Stimulated activated CD4-positive, alpha-beta T cell treated with anti-CD3 and anti-CD28 coated beads, TNF-alpha, amount 100 ng/mL, for 48 hours (primary cell): ENCODE measurements at places on chromosomes 3 and 15.

- DNase-seq, result no peak
These were observed 355.1 kb downstream of the NAALADL2 start for GRCh38 chr3:175214216-175214615.

- DNase-seq, result no peak
These were observed 30.1 kb downstream of the SH3GL3 start for GRCh38 chr15:83477172-83477807.

DNA sequence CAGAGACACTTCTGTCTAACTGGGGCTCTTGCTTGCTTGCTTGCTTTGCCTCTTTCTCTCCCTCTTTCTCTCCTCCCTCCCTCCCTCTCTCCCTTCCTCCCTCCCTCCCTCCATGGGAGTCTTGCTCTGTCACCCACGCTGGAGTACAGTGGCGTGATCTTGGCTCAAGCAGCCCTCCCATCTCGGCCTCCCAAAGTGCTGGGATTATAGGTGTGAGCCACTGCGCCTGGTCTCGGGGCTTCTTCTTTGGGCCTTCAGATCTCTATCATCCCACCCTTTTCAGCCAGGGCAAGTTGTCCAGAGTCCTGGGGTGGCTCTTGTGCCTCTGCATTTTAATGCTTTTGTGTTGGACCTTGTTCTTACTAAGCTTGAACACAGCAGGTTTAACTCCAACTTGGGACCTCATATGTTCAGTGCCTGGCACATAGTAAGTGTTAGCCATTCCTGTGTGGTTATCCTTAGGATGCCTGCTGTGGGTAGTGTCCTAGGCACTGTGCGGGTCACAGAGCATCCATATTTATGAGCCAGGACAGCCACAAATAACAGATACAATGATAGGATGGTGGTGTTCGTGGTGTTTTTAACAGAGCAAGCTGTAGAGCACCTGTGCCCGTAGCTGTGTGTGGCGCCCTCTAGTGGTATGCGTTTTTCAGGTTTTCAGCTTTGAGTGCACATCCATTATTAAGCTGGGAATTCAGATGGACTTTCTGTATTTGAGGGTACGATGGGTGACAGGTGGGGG is 75.1 kb downstream of the CCK start:
- DNase-seq, result peak; percentile 24

DNA sequence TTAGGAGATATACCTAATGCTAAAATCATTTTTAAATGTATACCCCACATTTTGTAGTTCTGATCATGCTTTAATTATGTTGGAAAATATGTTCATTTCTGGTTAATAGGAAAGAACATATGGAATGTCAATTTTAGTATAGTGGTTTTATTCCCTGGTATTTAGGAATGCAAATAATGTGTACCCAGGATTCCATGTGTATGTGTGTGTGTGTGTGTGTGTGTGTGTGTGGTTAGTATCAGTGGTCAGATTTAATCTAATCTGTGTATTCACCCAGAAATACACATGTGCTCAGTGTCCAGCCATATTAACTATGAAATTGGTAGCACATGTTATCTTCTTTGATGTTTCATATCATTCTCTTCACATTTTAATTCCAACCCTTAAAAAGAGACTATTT is 233.5 kb upstream of the DCBLD2 start:
- no peak for DNase-seq
